ENCODE measurements at places on chromosomes 1 and 21.

DNA sequence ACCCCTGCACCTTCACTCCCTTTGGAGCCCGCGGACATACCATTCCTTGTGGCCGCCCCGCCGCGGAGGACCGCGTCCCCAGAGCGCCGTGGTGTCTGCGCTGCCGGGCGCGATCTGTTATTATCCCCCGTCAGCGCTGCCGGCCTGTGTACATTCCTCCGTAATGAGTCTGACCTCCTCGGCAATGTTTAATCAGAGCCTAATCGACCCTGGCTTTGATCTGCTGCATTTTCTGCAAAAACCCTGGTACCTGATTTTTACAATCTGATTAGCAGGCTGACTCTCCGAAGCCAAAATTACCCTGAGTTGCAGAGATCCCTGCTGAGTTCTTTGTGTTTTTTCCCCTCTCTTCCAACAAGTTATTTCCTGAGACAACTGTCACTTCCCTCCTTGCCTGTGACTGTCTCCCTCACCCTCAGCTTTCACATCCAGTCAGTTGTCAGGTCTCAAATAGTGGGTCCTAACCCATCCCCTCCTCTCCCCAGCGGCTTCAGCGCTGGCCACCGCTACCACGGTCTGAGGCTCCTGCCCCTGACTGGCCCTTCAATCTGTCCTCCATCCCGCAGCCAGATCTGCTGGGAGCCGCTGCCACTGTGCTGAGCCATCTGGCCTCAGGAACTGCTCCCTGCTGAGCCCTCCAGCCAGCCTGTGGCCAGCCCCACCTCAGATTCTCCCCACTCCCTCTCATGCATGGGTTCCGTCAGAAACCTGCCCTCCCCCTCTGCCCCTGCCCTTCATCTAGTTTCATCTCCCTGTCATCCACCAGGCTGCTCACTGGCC, 53.5 kb downstream of the GLIS1 start:
- DNase-seq = no peak

DNA sequence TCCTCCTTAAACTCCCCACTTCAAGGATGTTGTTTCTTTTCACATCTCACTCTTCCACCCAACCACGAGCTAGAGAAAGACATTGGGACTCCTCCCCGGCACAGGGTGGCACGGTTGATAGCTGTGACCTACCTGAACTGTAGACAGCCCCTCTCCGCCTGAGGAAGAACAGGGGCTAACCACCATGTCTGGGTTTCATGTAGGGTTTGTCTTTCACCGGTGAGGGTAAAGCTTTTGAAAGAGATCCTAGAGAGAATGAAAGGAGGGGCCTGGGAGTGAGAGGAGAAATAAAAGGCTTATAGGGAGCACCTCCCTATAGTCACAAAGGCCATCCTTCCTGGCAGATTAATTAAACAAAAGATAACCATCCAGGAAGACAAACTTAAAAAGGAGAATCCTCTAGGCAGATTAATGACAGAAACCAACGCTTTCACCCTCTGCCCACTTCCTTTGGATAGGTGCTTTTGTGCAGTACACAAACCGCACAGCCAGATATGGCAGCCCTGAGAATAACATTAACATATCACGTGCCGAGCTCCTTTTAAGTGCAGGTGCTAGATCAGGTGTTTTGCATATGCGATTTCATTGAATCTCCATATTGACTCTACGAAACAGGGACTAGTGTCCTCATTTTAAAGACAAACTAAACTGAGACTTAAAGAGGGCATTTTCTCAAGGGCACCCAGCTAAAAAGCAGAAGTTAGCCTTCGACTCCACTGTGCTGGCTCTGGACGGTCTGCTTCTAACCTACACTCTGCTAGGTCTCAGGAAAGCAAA, 178.1 kb upstream of the RUNX1 start:
- no peak for DNase-seq

DNA sequence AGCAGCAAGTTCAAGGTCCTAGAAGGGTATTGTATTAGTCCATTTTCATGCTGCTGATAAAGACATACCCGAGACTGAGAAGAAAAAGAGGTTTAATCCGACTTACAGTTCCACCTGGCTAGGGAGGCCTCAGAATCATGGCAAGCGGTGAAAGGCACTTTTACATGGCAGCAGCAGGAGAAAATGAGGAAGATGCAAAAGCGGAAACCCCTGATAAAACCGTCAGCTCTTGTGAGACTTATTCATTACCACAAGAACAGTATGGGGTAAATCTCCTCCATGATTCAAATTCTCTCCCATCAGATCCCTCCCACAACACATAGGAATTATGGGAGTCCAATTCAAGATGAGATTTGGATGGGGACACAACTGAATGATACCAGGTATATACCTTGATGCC, 409.5 kb downstream of the NTNG1 start:
- no peak for DNase-seq

- no peak for DNase-seq
Observed at GRCh38 chr1:53195246-53196016, 1.2 kb upstream of the CPT2 start.

- no peak for DNase-seq
Observed at GRCh38 chr1:114113411-114114184, 40.1 kb downstream of the SYT6 start.

DNA sequence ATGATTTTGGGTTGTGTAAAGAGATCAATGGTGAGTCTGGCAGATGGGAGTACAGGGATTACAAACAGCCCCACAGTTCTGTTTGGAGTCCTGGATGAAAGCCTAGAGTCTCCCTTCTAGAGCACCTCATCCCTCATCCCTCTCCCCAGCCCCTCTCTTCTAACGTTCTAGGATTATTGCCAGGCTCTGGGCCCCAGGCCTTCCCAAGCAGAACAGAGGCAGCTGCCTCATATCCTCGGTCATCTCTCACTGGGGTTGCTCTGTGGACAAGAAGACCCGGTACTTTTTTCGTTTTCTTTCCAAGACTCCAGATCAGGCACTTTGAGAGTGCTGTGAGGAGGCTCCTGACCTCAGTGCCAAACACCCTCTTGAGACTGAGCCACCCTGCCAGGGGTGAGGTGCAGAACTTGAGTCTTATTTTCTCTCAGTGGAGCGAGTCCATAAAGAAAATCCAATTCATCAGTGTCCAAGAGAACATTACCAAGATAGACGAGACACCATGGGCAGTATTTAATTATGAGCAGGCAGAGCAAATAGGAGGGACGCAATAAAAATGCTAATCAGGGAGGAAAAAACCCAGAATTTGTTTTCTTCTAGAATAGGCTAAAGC, 17.1 kb upstream of the KCND3 start:
- no peak for DNase-seq

DNA sequence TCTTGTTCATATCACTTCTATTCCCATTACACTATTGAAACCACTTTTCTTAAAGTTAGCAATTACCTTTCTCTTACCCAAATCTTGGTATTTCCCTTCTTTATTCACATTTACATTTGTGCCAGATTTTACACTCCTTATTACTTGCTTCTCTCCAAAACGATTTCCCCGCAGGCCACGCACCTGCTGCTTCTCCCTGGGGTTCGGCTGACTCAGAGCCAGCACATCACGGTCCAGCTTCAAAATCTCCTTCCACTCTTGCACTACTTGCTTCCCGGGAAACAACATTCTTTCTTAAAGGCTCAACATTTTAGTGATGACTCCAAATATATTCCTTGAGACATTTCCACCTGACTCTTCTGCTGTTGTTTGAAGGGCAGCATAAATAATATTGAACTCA, 20.7 kb downstream of the LHX9 start:
- DNase-seq = no peak
